ENCODE measurements at places on chromosomes 16 and 17.
A peak's percentile ranks its signal among the peaks of the same experiment; 100 is the strongest.

DNA sequence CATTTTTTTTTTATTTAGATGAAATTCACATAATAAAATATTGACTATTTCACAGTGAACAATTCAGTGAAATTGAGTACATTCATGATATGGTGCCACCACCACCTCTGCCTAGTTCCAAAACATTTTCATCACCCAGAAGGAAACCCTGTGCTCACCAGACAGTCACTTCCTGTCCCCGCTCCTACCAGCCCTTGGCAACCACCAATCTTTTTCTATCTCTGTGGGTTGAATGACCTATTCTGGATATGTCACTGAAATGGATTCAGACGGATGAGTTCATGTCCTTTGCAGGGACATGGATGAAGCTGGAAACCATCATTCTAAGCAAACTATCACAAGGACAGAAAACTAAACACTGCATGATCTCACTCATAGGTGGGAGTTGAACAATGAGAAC lies 40.5 kb downstream of the ATP2C2 start:
- DNase-seq = no peak

GRCh38 chr16:62829607-62830006 lies 793.4 kb upstream of the CDH8 start:
- no peak for DNase-seq

DNA sequence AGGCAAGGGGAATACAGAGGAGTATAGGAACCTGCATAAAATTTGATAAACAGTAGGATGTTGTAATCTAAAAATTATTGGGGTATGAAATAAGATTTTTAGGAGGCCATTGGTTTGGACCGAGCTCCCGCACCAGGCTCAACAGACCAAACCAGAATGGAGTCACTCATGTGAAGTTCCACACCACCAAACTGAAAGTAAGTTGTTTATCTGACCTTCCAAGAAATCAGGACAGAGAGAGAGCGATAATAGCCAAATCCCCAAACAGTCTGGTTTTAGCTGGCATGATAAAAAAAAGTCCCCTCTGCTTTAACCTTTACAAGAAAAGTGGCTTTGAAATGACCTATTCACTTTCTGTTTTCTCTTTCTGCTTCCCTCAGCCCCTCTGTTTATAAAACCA lies 45.7 kb upstream of the SIAH1 start:
- no peak for DNase-seq

- no peak for DNase-seq
Observed at GRCh38 chr16:48846277-48846676, 236.3 kb upstream of the N4BP1 start.

DNA sequence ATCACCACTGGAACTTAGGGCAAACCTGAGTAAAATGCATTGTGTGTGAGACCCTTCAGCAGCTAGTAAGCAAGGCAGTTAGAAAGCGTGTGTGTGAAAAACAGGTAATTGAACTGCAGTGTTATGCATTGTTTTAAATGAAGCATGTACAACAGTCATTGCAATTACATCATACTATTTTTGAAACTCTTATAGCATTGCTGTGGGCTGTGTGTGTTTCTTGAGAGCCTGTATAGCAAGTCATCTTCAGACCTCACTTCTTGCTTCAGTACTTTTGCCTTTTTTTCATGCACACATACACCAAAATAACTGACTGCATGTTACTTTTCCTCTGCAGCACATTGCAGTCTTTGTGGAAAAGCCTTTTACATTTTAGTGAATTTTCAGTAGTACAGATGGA lies 19.2 kb downstream of the PTRH2 start:
- no peak for DNase-seq

- no peak for DNase-seq
Observed at GRCh38 chr16:88355093-88355388, 27.7 kb upstream of the ZNF469 start.

DNA sequence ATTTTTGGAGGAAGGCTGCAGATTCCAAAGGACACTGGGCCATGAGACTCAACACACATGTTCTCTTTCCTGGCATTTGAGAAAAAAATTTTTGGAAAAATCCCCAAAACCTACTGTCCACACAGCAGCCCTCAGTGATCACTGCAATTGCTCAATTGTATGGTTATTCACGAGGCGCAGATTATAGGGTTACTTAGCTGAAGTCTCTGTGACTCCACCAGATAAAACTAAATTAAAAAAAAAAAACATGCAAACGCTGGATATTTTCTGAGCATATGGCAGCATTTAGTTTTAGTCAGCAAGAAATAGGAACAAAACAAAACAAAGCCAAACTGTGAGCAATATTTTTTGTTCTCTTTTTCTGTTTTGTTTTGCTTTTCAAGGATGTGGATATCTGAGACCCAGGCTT lies 83.8 kb upstream of the FAM20A start:
- DNase-seq = no peak

DNA sequence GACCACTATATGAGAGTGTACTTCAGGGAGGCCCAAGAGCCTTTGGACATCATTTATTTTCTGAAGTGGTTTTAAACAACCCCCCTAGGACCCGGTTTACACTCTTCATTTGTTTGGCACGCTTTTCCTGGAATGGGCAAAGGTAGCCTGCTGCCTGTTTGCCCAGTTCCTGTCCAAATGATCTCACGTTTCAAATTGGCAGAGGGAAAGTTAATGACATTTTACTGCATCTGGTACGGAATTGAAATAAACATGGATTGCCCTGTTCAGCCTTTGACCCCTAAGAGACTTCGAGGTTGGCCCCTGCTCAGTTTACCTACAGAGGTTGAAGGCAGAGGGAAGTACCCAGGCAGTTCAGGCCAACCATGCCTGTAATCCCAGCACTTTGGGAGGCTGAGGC lies 5.8 kb upstream of the RPRML start:
- no peak for DNase-seq

- no peak for DNase-seq
Observed at GRCh38 chr16:53785044-53785443, 81.1 kb downstream of the FTO start.

- no peak for DNase-seq
Observed at GRCh38 chr17:44198721-44199552, 747 bp downstream of the ATXN7L3 start.

DNA sequence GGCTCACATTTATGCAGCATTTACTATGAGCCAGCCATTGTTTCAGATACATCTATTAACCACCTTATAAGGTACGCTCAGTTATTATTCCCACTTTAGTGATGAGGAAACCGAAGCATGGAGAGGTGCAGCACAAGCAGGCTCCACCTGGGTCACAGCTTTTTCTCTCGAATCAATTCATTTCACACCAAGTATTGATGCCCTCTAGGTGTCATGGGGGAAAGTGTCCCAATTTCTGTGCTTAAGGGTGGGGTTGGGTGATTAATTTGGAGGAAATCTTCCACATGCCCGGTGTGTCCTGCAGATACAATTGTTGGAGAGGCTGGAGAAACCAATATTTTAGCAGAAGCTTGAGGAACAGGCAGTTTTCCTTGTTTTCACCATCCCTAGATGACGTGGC lies 62.7 kb upstream of the DNAJA2 start:
- DNase-seq = no peak

- DNase-seq = no peak
Observed at GRCh38 chr17:72308744-72309385, 188.0 kb downstream of the SOX9 start.

DNA sequence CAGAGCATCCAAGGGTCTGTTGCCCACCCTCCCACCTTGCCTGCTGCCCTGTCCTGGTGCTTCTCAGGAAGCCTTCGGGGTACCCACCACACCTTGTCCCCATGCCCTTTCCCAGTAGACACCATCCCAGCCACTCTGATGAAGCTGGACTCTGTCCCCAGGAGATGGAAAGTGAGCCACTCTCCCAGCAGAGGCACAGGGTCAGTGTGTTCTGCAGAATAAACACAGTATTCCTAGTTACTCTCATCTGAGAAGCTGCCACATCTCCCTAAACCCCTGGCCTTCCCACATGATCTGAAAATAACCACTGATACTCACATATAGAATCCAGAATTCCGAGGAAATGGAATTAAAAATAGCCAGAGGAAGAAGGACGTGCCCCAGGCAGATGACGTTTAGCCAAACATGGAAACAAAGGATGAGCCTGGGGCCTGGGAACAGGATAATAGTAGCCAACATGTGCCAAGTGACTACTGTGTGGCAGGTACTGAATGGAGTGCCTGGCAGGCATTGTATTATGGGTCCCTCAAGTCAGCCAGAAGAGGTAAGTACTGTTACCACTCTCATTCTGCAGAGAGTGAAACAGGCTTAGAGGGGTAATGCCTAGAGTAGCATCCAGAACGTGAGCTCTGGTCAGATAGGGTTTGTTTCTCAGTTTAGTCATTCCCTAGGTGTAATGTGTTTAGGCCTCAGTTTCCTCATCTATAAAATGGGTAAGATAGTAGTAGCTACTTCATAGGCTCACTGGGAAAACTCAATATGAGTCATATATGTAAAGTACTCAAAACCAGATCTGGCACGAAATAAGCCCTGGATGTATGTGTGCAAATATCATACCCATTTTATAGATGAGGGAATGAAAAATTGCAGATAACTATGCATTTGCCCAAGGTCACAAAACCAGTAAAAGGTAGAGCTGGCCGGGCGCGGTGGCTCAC lies 20.8 kb upstream of the PEMT start:
- no peak for DNase-seq

- DNase-seq = no peak
Observed at GRCh38 chr17:19766421-19767270, 18.5 kb upstream of the ALDH3A1 start.

- no peak for DNase-seq
Observed at GRCh38 chr17:57286399-57287105, 30.2 kb downstream of the MSI2 start.

GRCh38 chr17:31537565-31538011 lies 146.1 kb downstream of the RAB11FIP4 start:
- DNase-seq = no peak

GRCh38 chr16:56163089-56163488 lies 28.2 kb upstream of the GNAO1 start:
- DNase-seq = no peak

DNA sequence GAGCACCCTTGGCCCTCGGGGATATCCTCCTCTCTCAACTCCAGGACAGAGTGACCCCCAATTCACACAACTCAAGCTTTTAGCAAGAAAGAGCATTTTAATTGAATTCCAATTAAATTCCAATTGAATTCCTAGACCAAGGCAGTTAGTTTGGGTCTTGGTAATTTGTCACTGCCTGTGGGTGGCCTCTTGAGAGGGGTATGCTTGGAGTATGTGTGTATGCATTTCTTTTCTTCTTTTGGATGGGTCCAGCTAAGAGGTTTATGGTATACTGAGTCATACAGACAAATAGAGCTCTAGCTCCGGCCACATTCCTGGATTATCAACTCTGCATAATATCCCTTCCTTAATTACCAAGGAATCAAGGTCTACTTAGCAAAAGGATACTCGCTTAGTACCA lies 136.7 kb downstream of the PCTP start:
- no peak for DNase-seq

DNA sequence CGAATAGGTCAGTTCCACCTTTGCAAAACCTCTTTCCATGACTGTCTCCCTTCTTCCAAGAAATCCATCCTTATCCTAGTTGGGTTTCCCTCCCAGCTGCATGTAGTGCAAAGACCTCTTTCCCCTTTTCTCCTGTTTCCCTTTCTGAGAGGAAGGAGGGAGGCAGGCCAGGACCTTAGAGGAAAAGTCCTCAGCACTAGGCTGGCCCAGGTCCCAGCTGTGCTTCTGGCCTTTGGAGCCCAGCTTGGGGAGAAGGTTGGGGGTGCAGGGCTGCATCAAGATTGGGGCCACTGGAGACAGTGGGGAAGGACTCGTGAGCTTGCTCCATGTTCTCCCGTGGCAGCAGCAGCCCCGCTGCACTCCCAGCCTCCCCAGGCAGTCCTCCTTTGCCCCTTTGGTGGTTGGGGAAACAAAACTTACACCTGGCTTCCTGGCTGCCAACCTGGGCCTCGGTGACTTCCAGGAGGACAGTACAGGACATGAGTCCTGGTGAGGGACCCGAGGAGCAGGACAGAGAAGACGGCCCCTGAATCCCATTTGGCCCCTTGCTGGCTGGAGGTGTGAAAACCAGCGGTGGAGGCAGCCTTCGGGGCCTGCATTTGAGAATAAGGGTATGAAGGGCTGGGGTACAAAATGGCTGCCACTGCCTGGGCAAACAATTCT lies 481 bp downstream of the HEXIM2 start:
- no peak for DNase-seq

- no peak for DNase-seq
Observed at GRCh38 chr16:30567991-30568638, 3.4 kb downstream of the ZNF688 start.

DNA sequence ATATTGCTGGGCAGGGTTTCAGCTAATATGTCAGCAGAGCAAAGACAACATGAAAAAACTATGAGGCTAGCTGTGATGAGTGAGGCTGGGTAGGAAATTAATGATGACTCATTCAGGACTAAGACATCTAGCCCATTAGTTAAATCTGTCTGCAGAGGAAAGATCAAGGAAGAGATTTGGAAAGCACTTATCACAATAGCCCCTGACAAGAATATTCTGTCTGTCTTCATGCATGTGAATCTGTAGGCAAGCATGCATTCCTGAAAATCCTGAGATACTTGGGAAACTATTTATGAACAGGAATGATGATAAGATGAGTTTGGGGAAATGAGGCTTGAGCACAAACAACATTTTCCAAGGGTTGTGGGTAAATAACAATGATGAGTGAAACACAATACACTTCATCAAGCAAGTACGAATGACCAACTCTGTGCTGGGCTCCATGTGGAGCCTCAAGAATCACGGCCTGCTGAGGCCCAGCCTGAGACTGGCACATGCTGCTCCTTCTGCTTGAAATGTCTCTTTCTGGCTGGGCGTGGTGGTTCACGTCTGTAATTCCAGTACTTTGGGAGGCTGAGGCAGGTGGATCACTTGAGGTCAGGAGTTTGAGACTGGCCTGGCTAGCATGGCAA lies 96.5 kb upstream of the ASIC2 start:
- no peak for DNase-seq

DNA sequence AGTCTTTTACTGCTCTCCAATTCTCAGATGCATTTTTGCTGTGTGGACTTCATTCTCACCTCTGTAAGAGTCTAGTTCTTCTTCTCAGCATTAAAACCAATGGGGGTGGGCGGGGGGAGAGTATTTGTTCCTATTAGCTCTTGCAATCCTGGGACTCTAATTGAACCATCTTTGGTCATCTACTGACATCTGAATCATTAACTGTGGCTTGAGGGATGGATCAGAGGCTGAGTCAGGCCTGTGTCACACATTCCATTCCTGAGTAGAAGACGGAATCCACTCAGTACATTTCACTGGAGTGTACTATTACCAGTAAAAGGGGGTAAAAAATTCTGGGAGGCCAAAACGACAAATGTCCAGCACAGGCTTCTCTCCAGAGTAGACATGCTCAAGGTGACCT lies 12.8 kb upstream of the ZNF23 start:
- DNase-seq = peak; percentile 55

- no peak for DNase-seq
Observed at GRCh38 chr17:43595466-43595865, 49.3 kb upstream of the ETV4 start.

DNA sequence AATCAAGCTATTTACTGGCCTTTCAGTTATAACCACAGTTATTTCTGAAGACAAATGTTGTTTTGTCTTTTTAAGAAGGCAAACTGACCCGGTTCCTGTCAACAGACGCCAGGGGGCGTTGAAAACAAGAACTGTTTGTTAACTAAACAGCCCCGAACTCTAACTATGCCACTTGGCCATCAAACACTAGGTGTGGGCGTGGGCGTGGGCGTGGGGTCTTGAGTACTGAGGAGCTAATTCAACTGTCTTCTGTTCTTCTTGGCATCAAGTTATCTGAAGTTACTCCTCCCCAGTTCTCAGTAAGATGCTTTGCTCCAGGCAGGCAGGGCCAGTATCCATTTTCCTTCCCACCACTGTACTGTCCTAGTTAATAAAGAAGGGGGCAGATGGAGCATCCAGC lies 63.3 kb upstream of the MTMR4 start:
- DNase-seq = peak; percentile 14

- no peak for DNase-seq
Observed at GRCh38 chr17:56909742-56910508, 3.9 kb downstream of the TRIM25 start.
